Epithelial cell of proximal tubule (primary cell): ENCODE measurements at places on chromosomes 4 and X.

DNA sequence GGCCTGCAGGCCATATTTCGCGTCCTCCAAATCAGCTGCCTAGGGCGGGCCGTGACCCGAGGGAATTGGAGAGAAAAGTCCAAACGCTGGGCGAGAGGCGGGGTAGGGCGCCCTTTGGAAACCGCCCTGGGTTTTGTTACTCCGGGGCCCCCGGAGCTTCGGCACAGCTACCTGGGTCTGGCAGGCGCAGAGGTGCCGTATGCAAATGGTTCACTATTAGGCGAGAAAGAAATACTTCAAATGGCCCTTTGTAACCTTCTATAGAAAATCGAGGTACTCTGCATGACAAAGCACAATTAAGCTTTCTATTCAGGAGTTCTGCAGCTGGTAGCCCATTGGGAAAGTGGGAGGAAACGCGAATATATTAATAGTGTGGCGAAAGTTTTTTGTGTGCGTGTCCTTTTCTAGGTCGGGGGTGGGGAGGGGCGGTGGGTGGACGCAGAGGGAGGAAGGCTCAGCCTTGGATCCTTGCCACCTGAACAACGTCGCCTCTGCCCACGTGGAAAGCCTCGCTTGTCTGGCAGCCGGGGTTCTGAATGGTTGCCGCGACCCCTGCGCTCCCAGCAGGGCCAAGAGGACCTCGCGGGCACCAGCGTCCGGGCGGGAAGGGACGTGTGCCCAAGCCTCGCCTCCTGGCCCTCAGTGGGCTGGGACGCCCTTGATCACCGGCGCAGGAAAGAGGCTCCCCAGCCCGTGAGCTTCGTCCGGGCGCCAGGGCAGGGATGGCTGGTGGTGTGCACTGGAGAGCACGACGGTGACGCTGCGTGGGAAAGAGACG lies 9.5 kb downstream of the GSX2 start:
- DNase-seq, result no peak

DNA sequence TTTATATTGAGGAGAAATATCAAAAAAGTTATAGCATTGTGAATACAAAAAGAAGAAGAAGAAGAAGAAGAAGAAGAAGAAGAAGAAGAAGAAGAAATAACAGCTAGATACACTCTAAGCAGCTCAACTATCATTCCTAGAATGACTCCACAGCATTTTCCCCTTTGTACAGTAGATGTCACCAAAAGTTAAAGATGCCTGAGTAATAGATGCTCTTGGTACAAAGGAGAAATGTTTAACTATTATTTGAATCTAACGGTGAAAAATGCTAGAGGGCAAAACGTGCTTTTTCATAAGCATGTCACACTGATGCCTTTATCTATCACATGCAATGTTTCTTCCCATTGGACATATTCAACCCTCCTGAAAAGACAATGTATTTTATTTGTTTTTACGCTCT lies 178.4 kb upstream of the GPRIN3 start:
- DNase-seq, result no peak

- DNase-seq, result no peak
Measured at GRCh38 chr4:69828828-69829227, 31.1 kb downstream of the SULT1E1 start.

- no peak for DNase-seq
Measured at GRCh38 chr4:17670423-17670822, 56.0 kb downstream of the MED28 start.

- no peak for DNase-seq
Measured at GRCh38 chrX:29941287-29941686, 274.1 kb upstream of the MAGEB2 start.

DNA sequence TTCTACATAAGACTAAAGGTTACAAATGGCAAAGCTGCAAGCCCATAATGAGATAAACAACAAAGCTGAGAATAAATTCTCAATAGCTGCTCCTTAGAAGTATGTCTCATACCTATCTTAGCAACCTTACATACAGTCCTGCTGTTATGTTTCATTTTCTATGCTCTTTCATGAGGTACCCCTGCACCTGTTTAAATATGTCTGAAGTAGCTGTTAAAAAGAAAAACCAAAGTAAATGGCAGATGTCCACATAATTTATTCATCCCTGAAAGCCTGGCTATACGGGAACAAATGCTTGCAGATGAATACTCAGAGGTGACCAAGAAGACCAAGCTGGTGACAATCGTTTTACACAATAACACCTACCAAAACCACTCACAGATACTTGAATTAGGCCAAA lies 22.5 kb downstream of the PPA2 start:
- no peak for DNase-seq

DNA sequence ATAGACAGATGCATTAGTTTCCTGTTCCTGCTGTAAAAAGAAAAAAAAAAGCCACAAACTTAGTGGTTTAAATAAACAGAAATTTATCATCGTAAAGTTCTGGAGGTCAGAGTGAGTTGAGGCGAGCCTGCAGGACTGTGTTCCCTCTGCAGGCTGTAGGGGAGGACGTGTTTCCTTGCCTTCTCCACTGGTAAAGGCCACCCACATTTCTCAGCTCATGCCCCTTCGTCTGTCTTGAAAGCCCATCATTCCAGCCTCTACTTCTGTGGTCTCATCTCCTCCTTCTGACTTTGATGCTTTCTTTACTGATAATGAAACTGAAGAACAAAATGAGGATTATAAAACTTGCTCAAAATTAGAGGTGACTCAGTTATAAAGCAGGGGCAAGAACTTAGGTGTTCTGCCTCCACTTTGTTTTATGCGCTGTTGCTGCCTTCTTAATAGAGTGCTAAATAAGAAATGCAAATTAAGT lies 143.0 kb downstream of the STIM2 start:
- DNase-seq, result no peak
